ENCODE measurements at places on chromosomes 12 and 14.

DNA sequence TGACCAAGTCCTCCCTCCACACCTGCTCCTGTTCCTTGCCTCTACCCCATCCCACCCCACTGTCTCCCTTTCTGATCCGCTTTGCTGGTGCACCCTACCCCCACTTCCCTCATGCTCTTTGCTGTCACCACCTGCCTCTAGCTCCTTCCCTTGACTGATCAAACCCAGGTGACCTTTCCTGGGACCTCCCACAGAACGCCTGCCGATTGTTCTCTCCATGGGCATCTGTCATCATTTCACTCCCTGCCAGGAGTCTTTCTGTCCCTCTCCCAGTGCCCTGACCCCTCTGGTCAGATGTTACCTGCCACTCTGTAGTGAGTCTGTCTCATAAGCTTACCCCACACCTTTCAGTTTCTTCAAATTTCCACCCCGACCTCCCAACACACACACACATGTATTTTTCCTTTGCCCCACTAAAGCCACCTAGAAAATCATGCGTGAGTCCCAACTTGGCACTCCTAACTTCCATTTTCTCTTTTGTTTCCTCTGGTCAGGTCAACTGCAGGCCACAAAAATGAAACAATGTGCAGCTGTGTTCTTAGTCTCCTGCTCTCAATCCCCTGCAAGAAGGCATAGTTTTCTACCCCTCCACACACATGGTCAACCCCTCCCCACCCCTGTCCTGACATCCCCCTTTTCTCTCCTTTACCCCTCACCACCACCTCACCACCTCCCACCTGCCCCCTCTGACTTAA is 229.8 kb downstream of the DPF3 start:
- no peak for DNase-seq

DNA sequence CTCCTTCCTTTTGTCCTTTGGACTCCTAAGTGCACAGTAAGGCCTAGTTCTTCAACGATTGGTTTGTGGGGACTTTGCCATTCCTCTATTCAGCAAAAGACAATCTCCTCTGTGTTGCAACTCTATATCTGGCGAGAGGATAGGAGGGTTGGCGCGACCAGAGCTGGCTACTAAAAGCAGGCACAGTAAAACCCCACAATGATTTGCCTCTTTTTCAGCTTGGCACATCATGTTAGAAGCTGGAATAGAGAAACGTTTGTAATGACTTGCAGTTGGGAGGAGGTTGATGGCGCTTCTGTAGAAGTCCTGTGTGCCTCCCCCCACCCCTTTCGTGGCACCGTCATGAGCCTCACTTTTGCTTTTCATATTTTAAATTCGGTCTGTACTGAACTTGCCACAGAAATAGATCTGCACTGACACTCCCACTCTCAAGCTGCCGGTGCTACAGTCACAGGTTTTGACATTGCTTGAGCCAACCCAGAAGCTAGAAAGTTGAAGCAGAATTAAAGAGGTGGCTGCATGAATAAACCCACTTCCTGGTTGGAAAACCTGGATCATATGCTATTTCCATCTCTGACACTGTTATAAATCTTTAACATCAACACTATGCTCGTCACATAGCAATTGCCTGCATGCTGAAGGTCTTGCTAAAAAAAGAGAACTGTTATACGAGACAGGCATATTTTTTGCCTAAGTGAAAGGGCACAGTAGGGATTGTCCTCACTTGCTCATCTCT is 315.3 kb upstream of the PRICKLE1 start:
- no peak for DNase-seq

DNA sequence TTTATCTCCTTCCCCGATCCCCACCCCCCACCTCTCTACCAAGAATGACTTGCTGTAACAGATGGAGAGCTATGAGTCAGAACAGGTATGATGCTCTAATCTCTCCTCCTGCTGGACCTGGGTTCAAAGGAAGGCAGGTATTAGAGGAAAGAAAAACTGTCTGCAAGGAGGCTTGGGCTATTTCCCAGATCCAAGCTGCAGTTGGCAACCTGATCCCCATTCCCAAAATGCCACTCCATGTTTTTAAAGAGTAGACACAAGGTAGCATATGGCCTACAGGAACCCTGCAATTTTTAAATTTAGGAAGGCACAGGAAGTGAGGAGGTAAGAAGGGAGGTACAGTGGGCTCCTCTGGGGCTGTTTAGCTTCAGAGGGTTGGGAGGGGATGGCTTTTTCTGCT is 33.0 kb downstream of the SRRM4 start:
- no peak for DNase-seq

GRCh38 chr14:64734990-64735389 is 30.8 kb downstream of the PLEKHG3 start:
- DNase-seq, result no peak

DNA sequence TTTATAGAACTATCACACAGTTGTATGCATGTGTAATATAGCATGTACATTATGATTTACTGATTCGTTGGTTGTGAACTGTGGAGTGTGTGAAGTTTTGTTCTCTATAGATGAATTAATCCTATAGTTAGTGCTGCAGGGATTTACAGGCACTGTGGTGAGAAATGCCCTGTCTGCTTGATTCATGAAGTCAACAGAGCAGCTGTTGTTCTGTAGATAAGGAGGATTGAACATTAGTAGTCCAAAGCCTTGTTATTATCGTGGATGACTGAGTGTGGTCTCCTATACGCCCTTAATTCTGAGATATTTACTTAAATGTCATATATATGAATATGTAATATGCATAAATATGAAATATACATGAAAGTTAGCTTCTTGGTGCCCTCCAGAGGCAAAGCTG is 98.3 kb downstream of the DNAH10 start:
- no peak for DNase-seq

DNA sequence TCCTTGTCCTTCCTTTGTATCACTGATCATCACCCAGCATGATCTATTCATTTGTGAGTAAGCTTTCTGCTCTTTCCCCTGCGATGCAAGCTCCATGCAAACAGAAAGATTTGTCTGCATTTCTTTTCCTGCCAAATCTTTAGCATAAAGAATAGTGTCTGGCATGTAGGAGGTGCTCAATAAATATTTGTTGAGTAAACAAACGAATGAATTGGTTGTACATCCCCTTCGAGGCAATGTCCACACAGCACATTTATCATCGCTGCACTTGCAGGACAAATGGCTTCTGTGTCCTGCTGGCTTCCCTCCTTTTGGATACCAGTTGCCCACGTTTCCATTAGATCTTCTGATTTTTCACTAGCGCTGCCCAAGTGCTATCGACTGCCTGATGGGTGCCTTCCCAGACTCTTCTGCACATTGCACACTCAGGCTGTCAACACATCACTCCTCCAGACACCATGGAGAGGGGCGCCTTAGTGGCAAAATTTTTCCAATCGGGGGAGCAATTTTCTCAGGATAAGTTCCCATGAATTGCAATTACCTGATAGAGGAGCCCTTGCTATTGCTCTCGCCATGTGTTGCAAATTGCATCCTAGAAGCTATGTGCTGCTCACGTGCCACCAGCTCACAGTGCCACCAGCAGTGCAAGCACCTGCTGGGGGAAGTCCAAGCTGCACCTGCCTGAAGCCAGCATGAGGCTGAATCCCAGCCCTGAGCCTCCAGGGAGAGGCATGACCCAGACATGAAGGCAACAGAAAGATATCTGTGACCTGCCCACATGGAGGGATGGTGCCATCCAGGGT is 206.6 kb downstream of the KIF26A start:
- no peak for DNase-seq

GRCh38 chr12:58341791-58342190 is 400.4 kb downstream of the ATP23 start:
- no peak for DNase-seq

- DNase-seq, result no peak
Measured at GRCh38 chr12:89501793-89502192, 22.8 kb downstream of the GALNT4 start.

- no peak for DNase-seq
Measured at GRCh38 chr12:120764816-120765215, 39.2 kb downstream of the ACADS start.

GRCh38 chr12:62647586-62647985 is 181.0 kb downstream of the MON2 start:
- no peak for DNase-seq

- no peak for DNase-seq
Measured at GRCh38 chr12:56013482-56013881, 7.4 kb upstream of the IKZF4 start.

DNA sequence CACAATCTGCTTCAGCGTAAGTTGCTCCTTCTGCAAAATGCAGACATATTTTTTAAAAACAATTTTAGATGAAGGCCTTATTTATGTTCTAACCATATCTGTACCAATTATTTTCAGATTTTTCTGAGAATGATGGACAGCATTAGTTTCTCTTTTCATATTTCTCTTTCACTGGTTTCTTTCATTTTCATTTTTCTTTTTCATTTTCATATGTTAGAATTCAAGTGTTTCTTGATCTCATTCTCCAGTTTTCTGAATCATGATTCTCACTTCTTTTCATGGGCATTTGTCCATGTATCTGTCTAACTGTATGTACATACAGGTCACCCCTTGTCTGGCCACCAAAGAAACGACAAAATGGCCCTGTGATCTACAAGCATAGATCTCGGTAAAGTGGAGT is 346.6 kb downstream of the NAV3 start:
- no peak for DNase-seq

DNA sequence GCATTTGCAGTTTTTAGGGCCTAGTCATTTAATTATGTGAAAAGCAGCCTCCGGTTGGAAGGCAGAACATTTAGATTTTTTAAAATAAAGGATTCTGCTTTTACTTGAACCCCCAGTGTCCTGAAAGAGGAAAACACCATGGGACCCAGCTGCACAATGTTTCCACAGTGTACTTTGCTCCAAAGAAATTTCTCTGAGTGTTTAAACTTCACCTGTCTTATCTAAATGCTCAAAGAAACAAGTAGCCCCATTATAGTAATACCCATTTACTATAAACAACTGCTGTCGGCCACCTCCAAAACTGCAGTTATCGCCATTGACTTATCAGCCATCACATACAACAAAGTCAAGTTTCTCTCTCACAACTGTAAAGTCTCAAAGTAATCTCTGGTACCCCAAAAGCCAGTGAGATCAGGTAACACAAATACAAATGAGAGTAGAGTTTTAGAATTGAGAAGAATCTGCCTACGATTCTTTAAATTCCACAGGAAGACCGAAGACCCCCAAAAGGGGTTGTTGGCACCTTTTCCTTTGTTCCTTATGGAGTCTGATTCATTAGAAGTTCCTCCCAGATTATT is 205.2 kb downstream of the NUBPL start:
- DNase-seq, result no peak

DNA sequence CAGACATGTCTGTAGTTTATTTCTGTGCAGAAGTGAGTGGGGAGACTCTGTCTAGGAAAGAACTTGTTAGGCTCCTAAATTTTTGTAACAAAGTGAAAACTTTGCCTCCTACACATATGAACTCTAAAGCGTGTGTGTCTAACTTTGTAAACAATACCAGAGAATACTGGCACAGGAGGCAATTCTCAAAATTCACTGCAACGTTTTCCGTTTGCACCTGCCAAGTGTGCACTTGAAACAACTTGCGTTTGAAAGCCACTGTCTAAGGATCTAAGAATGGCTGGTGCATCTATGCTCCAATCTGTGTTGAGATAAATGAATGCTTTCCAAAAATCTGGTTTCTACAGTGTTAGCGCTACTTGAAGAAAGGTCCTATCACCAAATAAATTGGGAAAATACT is 15.3 kb downstream of the GRIP1 start:
- no peak for DNase-seq
